Subcutaneous preadipocyte (primary cell): ENCODE measurements at places on chromosomes 16 and 17. TPM values are rescaled to one million over a fixed set of nuclear protein-coding genes. Genes with fewer than 3 reads are reported as not detected.

The HSPB9 gene
- not detected in 2 replicates for total RNA-seq

The SPAG5 gene
- 32.3 and 47.3 TPM in 2 replicates for total RNA-seq

The KRTAP9-4 gene
- total RNA-seq: not detected in 2 replicates

The AANAT gene
- total RNA-seq: under 0.01 TPM in 1 of 2 replicates, not detected in the other

The AATK gene
- total RNA-seq: 0.20 and 0.37 TPM in 2 replicates

The TBC1D28 gene
- total RNA-seq: not detected in 2 replicates

The KRT12 gene
- not detected in 2 replicates for total RNA-seq

The TM4SF5 gene
- total RNA-seq: not detected in 2 replicates
